ENCODE measurements at places on chromosomes 5 and 9. TPM values are rescaled to one million over a fixed set of nuclear protein-coding genes. Genes with fewer than 3 reads are reported as not detected.

DNA sequence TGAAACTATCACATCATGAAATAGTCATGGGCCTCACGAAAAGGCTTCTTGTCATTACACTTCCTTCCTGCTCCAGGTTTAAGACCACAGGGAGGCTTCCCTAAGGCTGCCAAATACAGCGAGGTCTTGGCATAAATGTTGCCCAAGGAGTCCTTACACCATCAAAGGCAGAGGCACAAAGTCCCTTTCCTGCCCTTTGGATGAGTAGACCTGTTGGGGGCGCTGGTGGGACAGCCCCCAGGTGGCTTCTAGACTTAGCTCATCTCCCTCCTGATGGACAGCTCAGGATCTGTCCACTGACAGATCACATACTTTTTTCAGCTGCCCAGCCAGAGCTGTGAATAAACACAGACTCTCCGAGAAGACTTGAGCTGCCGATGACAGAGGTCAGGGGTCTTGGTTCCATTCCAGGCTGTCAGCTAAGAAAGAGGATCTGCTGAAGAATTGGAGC, 15.5 kb upstream of the MEGF9 start:
- DNase-seq = no peak
- H3K27me3 ChIP-seq = no peaks in the 10 kb centered on the region
- no peak overlapping the region for H3K27ac ChIP-seq
- no peaks in the 10 kb centered on the region for H3K36me3 ChIP-seq

DNA sequence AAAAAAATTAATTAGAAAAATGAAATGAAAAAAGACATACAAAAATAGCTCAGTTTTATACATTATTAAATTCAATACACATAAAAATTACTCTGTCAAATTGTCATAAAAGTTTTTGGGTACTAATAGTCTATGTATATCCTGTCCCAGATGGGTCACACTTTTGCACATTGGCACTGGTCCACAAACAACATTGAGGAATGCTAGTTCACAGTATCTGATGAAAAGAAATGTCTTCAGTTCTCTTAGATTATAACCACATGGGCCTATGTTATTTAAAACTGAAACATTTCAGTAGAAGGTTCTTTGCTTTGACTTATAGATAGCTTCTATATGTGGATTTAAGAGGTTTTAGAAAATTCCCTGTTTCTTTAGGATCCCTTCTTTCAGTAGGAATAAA, 39.8 kb downstream of the LNPEP start:
- H3K27me3 ChIP-seq = no peaks in the 10 kb centered on the region
- no peak overlapping the region for H3K4me3 ChIP-seq
- peaks cover 7% of the 10 kb centered on the region for H3K36me3 ChIP-seq
- peaks cover 16% of the 10 kb centered on the region for H3K4me1 ChIP-seq

GRCh38 chr5:95446560-95447221, 55.5 kb downstream of the FAM81B start:
- peaks cover 7% of the 10 kb centered on the region for H3K4me1 ChIP-seq
- no peaks in the 10 kb centered on the region for H3K27me3 ChIP-seq
- no peaks in the 10 kb centered on the region for H3K36me3 ChIP-seq

- peak overlapping the region; percentile 33 for H3K4me3 ChIP-seq
- H3K36me3 ChIP-seq = no peaks in the 10 kb centered on the region
- peak; percentile 78 for DNase-seq
- H3K27ac ChIP-seq = peak overlapping the region; percentile 83
These were observed 46.7 kb downstream of the FNBP1 start for GRCh38 chr9:129996161-129996830.

DNA sequence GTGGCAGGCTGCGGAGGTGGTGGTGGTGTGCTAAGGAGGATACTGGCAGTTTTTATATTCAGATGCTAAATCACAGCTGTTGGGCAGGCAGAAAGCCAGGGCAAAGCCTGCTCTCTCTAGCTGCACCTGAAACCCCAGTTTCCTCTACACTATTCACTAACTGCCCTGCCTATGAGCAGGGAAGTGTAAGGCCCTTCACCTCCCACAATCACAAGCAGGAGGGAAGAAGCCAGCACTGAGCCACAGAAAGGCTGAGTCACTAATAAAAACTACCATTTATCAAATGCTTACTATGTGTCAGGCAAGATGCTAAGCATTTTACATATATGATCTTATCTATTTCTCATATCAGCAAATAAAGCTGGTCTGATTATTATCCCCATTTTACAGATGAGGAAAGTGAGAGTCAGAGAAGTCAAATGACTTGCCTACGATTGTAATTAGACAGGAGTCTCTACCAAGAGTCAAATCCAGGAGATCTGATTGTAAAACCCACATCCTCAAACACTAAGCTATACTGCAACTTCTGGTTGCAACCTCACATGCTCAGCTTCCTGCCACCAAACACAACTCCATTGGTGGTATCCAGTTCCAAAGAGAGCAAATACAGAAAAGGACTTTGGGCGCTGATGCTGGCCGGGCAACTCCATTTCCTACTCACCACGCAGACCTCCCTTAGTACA, 17.7 kb upstream of the IL6ST start:
- peak overlapping the region; percentile 14 for H3K4me3 ChIP-seq
- no peaks in the 10 kb centered on the region for H3K36me3 ChIP-seq
- peaks cover 19% of the 10 kb centered on the region for H3K4me1 ChIP-seq
- no peaks in the 10 kb centered on the region for H3K27me3 ChIP-seq
- DNase-seq = peak; percentile 75

DNA sequence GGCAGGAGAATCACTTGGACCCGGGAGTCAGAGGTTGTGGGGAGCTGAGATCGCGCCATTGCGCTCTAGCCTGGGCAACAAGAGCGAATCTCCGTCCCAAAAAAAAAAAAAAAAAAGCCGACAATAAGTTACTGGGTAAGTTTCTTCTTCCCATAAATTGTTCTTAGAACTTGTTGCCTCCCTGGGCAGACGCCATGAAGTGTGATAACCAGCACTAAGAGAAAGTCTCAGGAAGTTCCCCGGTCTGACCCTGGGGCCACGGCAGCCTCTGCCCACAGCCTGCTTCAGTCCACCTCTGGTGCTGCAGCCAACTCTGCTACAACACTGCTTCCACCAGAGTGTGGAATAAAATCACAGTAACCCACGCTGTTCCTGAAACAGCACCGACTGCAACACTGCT, 19.1 kb downstream of the LPCAT1 start:
- DNase-seq = no peak
- no peaks in the 10 kb centered on the region for H3K27me3 ChIP-seq
- no peaks in the 10 kb centered on the region for H3K4me1 ChIP-seq

DNA sequence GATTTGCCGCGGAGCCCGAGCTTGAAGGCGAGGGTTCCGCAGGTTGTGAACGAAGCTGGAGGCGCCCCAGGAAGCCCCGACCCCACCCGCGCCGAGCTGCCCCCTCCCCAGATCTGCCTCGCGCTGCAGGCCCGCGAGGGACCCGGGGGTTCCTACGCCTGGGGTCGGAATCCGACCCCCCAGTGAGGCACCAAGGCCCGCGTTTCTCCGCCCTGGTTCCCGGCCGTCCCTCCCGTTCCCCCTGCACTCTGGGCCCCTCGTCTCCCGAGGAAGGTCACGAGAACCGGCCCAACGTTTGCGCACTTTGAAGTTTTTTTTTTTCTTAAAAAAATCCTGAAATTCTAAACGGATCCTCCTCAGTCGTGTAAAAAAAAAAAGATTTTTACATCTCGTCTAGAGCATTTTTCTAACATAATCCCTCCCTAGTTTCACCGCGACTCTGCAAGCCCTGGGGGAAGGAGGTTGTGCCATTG, 880 bp upstream of the GFPT2 start:
- H3K4me1 ChIP-seq = peaks cover 7% of the 10 kb centered on the region
- H3K27ac ChIP-seq = no peak overlapping the region
- DNase-seq = no peak
- H3K36me3 ChIP-seq = no peaks in the 10 kb centered on the region

GRCh38 chr5:74257645-74258313, 382.7 kb downstream of the ENC1 start:
- no peaks in the 10 kb centered on the region for H3K27me3 ChIP-seq
- H3K4me3 ChIP-seq = no peak overlapping the region
- DNase-seq = peak; percentile 48

DNA sequence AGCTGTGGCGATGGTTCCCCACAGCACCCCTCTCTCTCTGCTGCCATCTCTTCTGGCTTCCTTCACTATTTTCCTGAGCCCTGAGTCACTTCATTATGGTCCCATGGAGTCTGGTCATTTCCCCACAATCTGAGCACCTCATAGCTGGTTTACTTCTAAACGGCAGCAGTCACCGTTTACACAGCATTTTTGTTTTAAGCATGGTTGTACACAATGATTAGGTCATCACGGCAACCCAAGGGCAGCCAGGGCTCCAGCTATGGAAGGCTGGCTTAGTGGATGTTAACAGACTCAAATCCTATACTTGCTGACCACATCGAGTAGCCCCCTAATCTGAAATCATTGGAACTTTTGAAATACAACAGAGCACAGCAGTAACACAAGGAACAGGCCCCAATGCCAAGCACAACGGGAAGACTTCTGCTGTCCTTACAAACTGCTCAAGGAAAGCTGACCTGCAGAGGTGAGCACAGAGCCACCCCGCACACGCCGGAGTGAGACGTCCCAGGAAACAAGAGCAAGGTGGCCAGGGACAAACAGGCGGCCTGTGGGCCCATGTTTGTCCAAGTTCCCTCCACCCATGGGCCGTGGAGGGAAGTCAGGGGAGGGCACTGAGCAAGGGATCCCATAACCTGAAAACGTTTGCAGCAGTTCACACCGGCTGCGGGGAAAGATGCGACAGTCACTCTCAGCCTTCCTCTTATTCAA, 22.9 kb downstream of the CAMSAP1 start:
- H3K27me3 ChIP-seq = no peaks in the 10 kb centered on the region
- H3K4me3 ChIP-seq = no peak overlapping the region
- H3K36me3 ChIP-seq = no peaks in the 10 kb centered on the region

GRCh38 chr9:86782831-86783230, 164.5 kb downstream of the GAS1 start:
- no peaks in the 10 kb centered on the region for H3K36me3 ChIP-seq
- no peak overlapping the region for H3K4me3 ChIP-seq
- H3K4me1 ChIP-seq = peaks cover 6% of the 10 kb centered on the region
- H3K27ac ChIP-seq = no peak overlapping the region
- no peak for DNase-seq

DNA sequence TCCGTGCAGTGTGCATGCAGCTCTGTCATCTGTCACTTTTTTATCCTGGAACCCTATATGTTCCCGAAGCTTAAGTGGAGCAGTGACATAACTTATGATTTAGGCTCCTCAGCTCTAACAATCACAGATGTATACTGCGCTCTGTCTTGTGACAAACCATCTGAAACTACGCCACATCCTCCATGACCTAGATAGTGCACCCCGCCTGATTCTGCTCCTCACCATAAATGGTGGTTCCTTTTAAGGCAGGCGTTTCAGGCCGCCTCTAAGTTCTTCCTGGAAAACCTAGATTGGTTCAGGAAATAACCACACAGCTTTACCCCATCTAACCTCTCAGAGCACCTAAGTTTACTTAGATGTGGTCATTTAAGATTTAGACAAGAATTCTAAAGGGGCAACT, 372.0 kb downstream of the CDH10 start:
- no peak for DNase-seq
- no peaks in the 10 kb centered on the region for H3K36me3 ChIP-seq
- no peaks in the 10 kb centered on the region for H3K4me1 ChIP-seq
- H3K27me3 ChIP-seq = no peaks in the 10 kb centered on the region

GRCh38 chr5:68818057-68818695, 275.6 kb upstream of the SLC30A5 start:
- no peaks in the 10 kb centered on the region for H3K27me3 ChIP-seq
- H3K4me3 ChIP-seq = no peak overlapping the region
- H3K36me3 ChIP-seq = no peaks in the 10 kb centered on the region
- DNase-seq = peak; percentile 49

GRCh38 chr9:112717661-112718331, at the start of gene INIP:
Gene INIP, minus strand, starts transcription at chr9:112718117. Its CDS starts 1,632 bp downstream, at chr9:112716485.
- H3K36me3 ChIP-seq = no peaks in the 10 kb centered on the region
- H3K4me1 ChIP-seq = peaks cover 16% of the 10 kb centered on the region
- peak within 1 kb of the TSS; percentile 77 for H3K27ac ChIP-seq
- peak within 1 kb of the TSS; percentile 92 for H3K4me3 ChIP-seq
- no peaks in the 10 kb centered on the region for H3K27me3 ChIP-seq
- peak; percentile 97 for DNase-seq

GRCh38 chr9:70902171-70902570, 219.2 kb downstream of the TRPM3 start:
- peaks cover 21% of the 10 kb centered on the region for H3K27me3 ChIP-seq
- DNase-seq = peak; percentile 41
- H3K4me1 ChIP-seq = peaks cover 18% of the 10 kb centered on the region
- H3K27ac ChIP-seq = peak overlapping the region; percentile 24

GRCh38 chr9:93278144-93278543, 94.2 kb downstream of the WNK2 start:
- peaks cover 20% of the 10 kb centered on the region for H3K27me3 ChIP-seq
- H3K36me3 ChIP-seq = no peaks in the 10 kb centered on the region
- no peak overlapping the region for H3K27ac ChIP-seq
- no peak for DNase-seq
- H3K4me1 ChIP-seq = no peaks in the 10 kb centered on the region

GRCh38 chr9:227860-228259, 13.2 kb downstream of the DOCK8 start:
- DNase-seq = no peak
- no peaks in the 10 kb centered on the region for H3K36me3 ChIP-seq
- H3K4me3 ChIP-seq = no peak overlapping the region
- H3K4me1 ChIP-seq = no peaks in the 10 kb centered on the region
- H3K27me3 ChIP-seq = no peaks in the 10 kb centered on the region

GRCh38 chr5:62460578-62460983, 48.0 kb downstream of the IPO11 start:
- H3K4me1 ChIP-seq = peaks cover 9% of the 10 kb centered on the region
- DNase-seq = peak; percentile 74
- no peak overlapping the region for H3K4me3 ChIP-seq
- H3K27ac ChIP-seq = no peak overlapping the region
- no peaks in the 10 kb centered on the region for H3K27me3 ChIP-seq

- no peak overlapping the region for H3K27ac ChIP-seq
- 0 out of 2 replicates have a peak, but pooled peaks cover 4% of the 10 kb centered on the region for H3K4me1 ChIP-seq
- H3K36me3 ChIP-seq = peaks cover 20% of the 10 kb centered on the region
- no peak for DNase-seq
- no peaks in the 10 kb centered on the region for H3K27me3 ChIP-seq
- no peak overlapping the region for H3K4me3 ChIP-seq
These were observed 16.4 kb downstream of the NNT start for GRCh38 chr5:43619380-43619779.

DNA sequence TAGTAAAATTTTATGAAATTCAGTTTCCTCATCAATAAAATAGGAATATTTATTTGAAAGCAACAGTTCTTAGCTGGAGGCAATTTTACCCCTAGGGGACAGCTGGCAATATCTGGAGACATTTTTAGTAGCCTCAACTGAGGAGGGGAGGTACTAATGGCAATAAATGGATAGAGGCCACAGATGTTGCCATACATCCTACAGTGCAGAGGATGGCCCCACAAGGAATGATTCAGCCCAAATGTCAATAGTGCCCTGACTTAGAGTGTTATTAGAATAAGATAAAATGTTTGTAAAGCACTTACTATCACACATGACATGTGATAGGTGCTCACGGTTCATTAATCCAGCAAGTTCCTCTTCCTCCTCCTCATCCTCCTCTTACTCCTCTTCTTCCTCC, 293.6 kb downstream of the KCTD16 start:
- no peak for DNase-seq
- H3K4me1 ChIP-seq = 0 out of 2 replicates have a peak, but pooled peaks cover under 1% of the 10 kb centered on the region
- H3K27ac ChIP-seq = no peak overlapping the region
- no peak overlapping the region for H3K4me3 ChIP-seq
- no peaks in the 10 kb centered on the region for H3K36me3 ChIP-seq

The PCDHB14 gene
- total RNA-seq = 4.3 TPM

The GBGT1 gene
- 3.1 TPM for total RNA-seq

The ORM2 gene
- not detected for total RNA-seq

The ERMP1 gene
- total RNA-seq = 8.4 TPM

The PIP5KL1 gene
- 5.5 TPM for total RNA-seq

The NRG2 gene
- not detected for total RNA-seq

The LYRM7 gene
- 8.5 TPM for total RNA-seq
